ENCODE measurements at places on chromosomes 11 and 22.

DNA sequence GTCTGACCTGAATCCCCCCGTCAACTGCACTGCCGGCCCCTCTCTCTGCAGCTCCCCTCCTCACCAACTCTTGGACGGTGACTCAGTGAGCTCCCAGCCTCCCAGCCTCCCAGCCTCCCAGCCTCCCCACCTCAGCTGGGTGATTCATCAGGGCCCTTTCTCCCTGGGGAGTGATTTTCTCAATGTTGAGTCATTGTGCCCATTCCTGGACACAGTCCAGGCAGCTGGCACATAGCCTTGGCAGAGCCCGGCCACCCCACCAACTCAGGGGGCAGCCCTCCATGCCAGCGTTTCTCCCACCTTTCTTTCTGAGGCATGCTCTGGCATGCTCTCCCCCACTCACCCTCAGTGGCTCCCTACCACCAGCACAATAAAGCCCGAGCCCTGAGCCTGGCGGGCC is 30.7 kb downstream of the PDE2A start:
- peak; percentile 61 for DNase-seq

- no peak for DNase-seq
These were observed 54.6 kb downstream of the POLD3 start for GRCh38 chr11:74646954-74647353.

DNA sequence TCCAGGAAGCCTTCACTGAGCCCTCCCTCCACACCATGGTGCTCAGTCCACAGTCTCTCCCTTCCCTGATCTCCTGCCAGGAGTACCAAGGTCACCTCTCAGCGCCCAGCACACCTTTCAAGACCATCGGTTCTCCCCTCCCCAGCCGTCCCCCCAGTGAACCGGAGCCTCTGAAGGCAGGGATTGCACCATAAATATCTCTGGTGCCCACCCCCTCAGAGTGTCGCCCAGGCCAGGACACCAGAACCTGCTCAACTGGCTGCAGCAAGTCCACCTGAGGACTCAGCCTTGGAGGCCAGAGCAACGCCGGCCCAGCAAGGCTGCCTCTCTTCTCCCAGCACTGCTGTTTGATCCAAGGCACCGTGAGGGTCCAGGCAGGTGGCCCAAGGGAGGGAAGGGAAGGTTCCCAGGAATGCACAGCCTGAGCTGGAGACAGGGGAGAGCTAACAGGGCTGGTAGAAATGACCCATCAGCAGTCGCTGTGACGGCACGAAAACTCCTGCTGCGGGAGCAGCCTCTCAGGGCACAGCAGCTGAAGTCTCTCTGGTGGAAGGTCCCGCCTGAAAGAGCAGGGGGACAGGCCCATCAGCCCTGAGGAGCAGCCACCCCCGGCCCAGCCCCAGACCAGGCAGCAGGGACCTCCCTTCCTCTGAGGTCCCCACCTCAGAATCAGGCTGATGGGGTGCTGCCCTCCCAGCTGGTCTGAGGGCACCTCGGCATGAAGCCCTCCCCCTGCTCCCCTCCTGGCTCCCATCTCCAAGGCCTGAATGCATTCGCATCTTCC is 80.3 kb downstream of the BUD13 start:
- no peak for DNase-seq

DNA sequence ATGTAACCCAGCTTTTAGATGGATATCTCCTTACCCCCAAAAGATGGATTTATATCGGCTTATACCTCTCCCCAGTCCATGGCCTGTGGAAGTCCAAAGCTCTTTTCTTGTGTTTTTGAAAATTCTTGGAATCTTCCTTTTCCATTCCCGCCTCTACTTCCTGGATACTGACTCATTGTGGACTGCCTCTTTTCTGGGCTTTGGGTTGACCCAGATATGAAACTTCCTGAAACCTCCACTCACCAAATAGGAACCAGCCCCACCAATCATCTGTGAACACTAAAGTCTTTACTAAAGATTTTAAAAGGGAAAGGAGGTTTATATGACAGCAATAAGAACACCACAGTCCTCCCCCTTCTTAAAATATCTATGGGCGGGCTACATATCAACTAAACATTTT is 163.4 kb upstream of the SYN3 start:
- DNase-seq = no peak

Data from kidney glomerular epithelial cell (primary cell).